Body of pancreas (tissue), 4 donors: ENCODE measurements at places on chromosomes 5 and 9. TPM values are rescaled to one million over a fixed set of nuclear protein-coding genes. Genes with fewer than 3 reads are reported as not detected.

CDKN2A gene
- not detected for total RNA-seq

- H3K27me3 ChIP-seq: no peaks in the 10 kb centered on the region
- H3K4me3 ChIP-seq: no peak overlapping the region
- no peak overlapping the region for H3K27ac ChIP-seq
- no peaks in the 10 kb centered on the region for H3K4me1 ChIP-seq
Measured at GRCh38 chr5:135263022-135263668, 135.9 kb downstream of the MACROH2A1 start.

DNA sequence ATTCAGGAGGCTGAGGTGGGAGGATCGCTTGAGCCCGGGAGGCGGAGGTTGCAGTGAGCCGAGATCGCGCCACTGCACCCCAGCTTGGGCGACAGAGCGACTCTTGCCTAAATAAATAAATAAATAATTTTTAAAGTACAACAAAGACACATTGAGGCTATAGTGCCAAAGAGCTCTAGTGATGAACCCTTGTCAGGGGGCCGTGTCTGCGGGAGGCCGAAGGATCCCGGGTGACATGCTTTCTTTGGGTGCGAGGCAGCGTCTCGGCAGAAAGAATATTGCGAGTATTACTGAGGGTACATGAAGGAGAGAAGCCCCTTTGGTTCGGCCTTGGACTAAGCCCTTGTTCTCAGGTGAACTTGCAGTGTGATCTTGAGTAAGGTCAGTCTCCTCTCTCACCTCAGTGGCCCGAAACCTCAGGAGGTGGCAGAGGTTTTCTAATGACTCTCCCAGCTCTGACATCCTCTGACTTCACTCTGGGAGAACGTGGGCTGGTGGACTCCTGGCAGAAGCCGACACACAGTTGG, 397 bp upstream of the RECK start:
- no peaks in the 10 kb centered on the region for H3K27me3 ChIP-seq
- peak overlapping the region; percentile 41 for H3K27ac ChIP-seq
- H3K36me3 ChIP-seq: no peaks in the 10 kb centered on the region
- peak overlapping the region; percentile 23 for H3K4me3 ChIP-seq
- no peak for DNase-seq
- H3K4me1 ChIP-seq: peaks cover 14% of the 10 kb centered on the region

- no peak overlapping the region for H3K4me3 ChIP-seq
- H3K27me3 ChIP-seq: no peaks in the 10 kb centered on the region
- no peak overlapping the region for H3K27ac ChIP-seq
- H3K36me3 ChIP-seq: no peaks in the 10 kb centered on the region
- no peaks in the 10 kb centered on the region for H3K4me1 ChIP-seq
Measured at GRCh38 chr5:55860288-55860687, 9.1 kb downstream of the IL31RA start.
